Lung (tissue), 17 donors: ENCODE measurements at places on chromosomes 13 and 19. TPM values are rescaled to one million over a fixed set of nuclear protein-coding genes. Genes with fewer than 3 reads are reported as not detected.
A peak's percentile ranks its signal among the peaks of the same experiment; 100 is the strongest.

GRCh38 chr19:14519860-14520407 is 1.7 kb upstream of the DNAJB1 start:
- no peaks in the 10 kb centered on the region for H3K27me3 ChIP-seq
- no peaks in the 10 kb centered on the region for H3K4me1 ChIP-seq
- H3K27ac ChIP-seq = peak overlapping the region; percentile 85
- H3K4me3 ChIP-seq = no peak overlapping the region
- no peak for DNase-seq

GRCh38 chr19:48614436-48615230 is at the start of gene FAM83E:
TSS of gene FAM83E (minus strand) at chr19:48615076. CDS start at chr19:48613372, 1,704 bp downstream.
- peaks cover 20% of the 10 kb centered on the region for H3K4me1 ChIP-seq
- H3K36me3 ChIP-seq = peaks cover 19% of the 10 kb centered on the region
- H3K27me3 ChIP-seq = no peaks in the 10 kb centered on the region
- H3K27ac ChIP-seq = no peak within 1 kb of the TSS

Gene CYP4F3
- 1.4 TPM for polyA plus RNA-seq

Gene DAND5
- 0.01 TPM for polyA plus RNA-seq

- no peak overlapping the region for H3K4me3 ChIP-seq
- no peaks in the 10 kb centered on the region for H3K4me1 ChIP-seq
- H3K27me3 ChIP-seq = no peaks in the 10 kb centered on the region
- DNase-seq = no peak
- no peak overlapping the region for H3K27ac ChIP-seq
These were observed 68.2 kb downstream of the RASL11A start for GRCh38 chr13:27338816-27339215.

DNA sequence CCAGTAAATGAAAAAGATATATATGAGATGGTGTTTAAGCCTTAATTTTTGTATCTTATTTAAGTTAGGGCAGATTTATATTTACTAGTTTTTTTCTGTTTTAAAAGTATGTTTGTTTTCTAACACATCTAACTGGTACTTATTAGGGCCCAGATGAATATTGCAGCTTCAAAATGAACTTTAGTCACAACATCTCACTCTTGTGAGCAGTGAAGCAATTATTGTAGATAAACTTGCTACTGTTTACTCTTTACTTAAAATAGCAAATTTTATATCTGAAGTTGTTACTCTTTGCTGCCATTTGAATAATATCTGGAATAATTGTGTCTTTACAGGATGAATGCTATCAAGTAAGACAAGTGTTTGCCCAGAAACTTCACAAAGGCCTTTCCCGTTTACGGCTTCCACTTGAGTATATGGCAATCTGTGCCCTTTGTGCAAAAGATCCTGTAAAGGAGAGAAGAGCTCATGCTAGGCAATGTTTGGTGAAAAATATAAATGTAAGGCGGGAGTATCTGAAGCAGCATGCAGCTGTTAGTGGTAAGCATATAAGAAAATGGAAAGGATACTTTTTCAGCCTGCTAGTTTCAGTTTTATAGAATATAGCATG is 166.8 kb downstream of the PDS5B start:
- no peak overlapping the region for H3K4me3 ChIP-seq
- DNase-seq = peak; percentile 25
- H3K27ac ChIP-seq = no peak overlapping the region
- H3K4me1 ChIP-seq = no peaks in the 10 kb centered on the region

GRCh38 chr13:98875146-98875729 is 102.6 kb downstream of the DOCK9 start:
- DNase-seq = no peak
- no peaks in the 10 kb centered on the region for H3K27me3 ChIP-seq
- H3K27ac ChIP-seq = no peak overlapping the region
- no peaks in the 10 kb centered on the region for H3K4me1 ChIP-seq

DNA sequence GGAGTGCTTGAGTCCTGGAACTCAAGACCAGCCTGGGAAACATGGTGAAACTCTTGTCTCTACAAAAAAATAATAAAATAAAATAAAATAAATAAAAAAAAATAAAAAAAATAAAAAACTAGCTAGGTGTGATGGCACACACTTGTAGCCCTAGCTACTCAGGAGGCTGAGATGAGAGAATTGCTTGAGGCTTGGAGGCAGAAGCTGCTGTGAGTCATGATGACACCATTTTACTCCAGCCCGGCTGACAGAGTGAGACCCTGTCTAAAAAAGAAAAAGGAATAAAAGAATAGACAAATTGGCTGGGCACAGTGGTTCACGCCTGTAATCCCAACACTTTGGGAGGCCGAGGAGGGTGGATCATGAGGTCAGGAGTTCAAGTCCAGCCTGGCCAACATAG is 1168.9 kb downstream of the SLITRK5 start:
- H3K4me3 ChIP-seq = no peak overlapping the region
- DNase-seq = no peak
- H3K27ac ChIP-seq = no peak overlapping the region

Gene CASP14
- polyA plus RNA-seq = not detected

- H3K4me1 ChIP-seq = no peaks in the 10 kb centered on the region
- H3K36me3 ChIP-seq = no peaks in the 10 kb centered on the region
- peak overlapping the region; percentile 84 for H3K4me3 ChIP-seq
- DNase-seq = peak; percentile 78
- H3K27me3 ChIP-seq = no peaks in the 10 kb centered on the region
These were observed 265.2 kb upstream of the SGCG start for GRCh38 chr13:22915442-22916082.

Gene FUT6
- 0.67 TPM for polyA plus RNA-seq

DNA sequence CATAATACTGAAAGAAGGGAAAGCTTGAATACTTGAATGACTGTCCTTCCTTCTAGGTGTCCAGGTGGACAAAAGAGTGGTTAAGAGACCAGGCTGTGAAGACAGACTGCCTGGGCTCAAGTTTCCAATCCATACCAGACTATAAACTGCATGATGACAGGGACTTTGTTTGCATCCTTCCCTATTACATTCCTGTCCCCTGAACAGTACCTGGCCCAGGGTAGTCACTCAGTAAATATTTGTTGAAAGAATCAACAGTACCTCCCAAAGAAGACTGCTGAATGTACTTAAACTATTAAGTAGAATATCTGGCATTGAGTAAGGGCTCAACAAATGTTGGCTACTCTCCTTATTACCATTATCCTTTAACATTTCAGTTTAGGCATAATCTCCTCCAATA is 29.7 kb downstream of the MIPEP start:
- no peaks in the 10 kb centered on the region for H3K4me1 ChIP-seq
- DNase-seq = no peak
- no peak overlapping the region for H3K4me3 ChIP-seq
- H3K27me3 ChIP-seq = no peaks in the 10 kb centered on the region

Gene NOTCH3
- polyA plus RNA-seq = 22.1 TPM

GRCh38 chr19:51148580-51148979 is 6.5 kb downstream of the SIGLEC7 start:
- H3K27ac ChIP-seq = no peak overlapping the region
- H3K27me3 ChIP-seq = no peaks in the 10 kb centered on the region
- H3K4me3 ChIP-seq = no peak overlapping the region
- DNase-seq = no peak
- H3K36me3 ChIP-seq = no peaks in the 10 kb centered on the region

Gene PSG5
- polyA plus RNA-seq = not detected

GRCh38 chr19:18392926-18393325 is 4.5 kb downstream of the LRRC25 start:
- H3K27me3 ChIP-seq = no peaks in the 10 kb centered on the region
- H3K4me1 ChIP-seq = no peaks in the 10 kb centered on the region
- no peaks in the 10 kb centered on the region for H3K36me3 ChIP-seq
- DNase-seq = no peak
- no peak overlapping the region for H3K4me3 ChIP-seq
- H3K27ac ChIP-seq = no peak overlapping the region

- no peaks in the 10 kb centered on the region for H3K27me3 ChIP-seq
- DNase-seq = no peak
- no peak overlapping the region for H3K27ac ChIP-seq
These were observed 10.6 kb upstream of the HAUS5 start for GRCh38 chr19:35601971-35602370.

Gene FGF21
- not detected for polyA plus RNA-seq

DNA sequence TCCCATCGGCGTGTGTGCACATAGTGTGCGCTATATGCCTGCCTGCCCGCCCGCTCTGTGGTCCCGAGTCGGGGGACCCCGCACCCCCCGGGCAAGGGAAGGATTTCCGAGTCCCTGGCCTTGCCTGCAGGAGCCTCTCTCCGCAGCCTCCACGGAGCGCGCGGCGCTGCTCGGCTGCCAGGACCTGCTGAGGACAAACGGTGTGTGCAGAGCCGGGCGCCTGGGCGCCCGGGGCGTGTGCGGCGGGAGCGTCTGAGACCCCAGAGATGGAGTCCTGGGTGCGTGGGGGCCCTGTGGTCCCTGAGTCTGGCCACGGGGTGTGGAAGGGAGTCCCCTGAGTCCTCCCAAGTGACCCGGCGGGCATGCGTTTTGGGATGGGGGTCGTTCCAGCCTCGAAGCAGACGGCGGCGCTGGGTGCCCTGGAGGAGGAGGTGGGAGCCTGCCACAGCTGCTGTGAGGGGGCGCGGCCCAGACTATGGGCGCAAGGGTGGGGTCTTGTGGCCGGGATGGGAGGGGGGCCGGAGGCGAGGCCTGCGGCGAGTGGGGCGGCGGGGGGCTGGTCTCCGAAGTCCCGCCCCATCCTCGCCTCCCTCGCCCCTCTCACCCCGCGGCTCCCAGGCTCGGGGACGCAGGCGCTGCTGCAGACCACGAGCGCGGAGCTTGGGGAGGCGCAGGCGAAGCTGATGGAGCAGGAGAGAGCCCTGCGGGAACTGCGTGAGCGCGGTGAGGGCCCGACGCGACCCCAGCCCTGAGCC is 25.3 kb downstream of the CLEC4M start:
- no peaks in the 10 kb centered on the region for H3K4me1 ChIP-seq
- no peak overlapping the region for H3K27ac ChIP-seq
- no peak for DNase-seq

- peaks cover 6% of the 10 kb centered on the region for H3K4me1 ChIP-seq
- no peaks in the 10 kb centered on the region for H3K27me3 ChIP-seq
- H3K27ac ChIP-seq = no peak overlapping the region
These were observed 490.6 kb downstream of the COG6 start for GRCh38 chr13:40146063-40146462.

Gene MYO1F
- 46.1 TPM for polyA plus RNA-seq

- peak; percentile 78 for DNase-seq
- no peaks in the 10 kb centered on the region for H3K36me3 ChIP-seq
- peaks cover 5% of the 10 kb centered on the region for H3K4me1 ChIP-seq
- no peaks in the 10 kb centered on the region for H3K27me3 ChIP-seq
- H3K27ac ChIP-seq = no peak overlapping the region
- no peak overlapping the region for H3K4me3 ChIP-seq
These were observed 384.9 kb downstream of the KCNRG start for GRCh38 chr13:50400035-50400726.

DNA sequence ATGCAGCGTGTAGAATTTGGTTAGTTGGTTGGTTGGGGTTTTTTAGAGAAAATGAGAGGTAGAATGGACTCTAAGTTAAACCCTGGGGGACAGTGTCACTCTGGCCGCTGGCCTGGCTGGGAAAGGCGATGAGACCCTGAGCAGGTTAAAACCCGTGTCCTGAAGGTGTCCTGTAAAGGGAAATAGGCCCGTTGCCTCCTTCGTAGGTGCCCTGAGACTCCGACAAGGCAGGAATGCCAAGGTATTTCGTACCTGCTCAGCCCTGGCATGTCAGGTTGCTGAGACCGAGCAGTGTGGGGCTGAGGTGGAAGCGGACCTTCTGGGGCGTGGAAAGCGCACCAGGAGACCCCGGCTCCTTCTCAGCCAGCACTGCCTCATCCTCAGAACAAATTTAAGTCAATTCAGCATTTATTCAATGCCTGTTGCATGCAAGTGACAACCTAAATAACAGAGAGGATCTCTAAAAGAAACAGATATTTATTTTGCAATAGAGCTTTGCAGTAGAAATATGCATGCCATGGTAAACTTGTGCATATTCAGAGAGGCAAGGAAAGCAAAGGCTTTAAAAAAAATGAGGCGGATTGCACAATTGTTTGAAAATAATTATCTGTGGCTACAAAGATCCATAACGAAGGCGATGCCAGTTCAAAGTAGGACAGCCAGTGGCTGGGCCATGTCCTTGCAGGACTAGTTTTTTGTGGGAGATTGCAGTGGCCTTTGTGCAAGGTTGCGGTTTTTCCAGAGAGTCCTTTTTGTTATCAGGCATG is 1.4 kb upstream of the RAB20 start:
- no peak for DNase-seq
- H3K27me3 ChIP-seq = no peaks in the 10 kb centered on the region
- H3K36me3 ChIP-seq = no peaks in the 10 kb centered on the region
- peaks cover 13% of the 10 kb centered on the region for H3K4me1 ChIP-seq
- H3K4me3 ChIP-seq = no peak overlapping the region
- peak overlapping the region; percentile 13 for H3K27ac ChIP-seq

- H3K27ac ChIP-seq = no peak overlapping the region
- peak; percentile 64 for DNase-seq
- H3K36me3 ChIP-seq = no peaks in the 10 kb centered on the region
- H3K4me1 ChIP-seq = peaks cover 4% of the 10 kb centered on the region
These were observed 40.6 kb upstream of the FAM216B start for GRCh38 chr13:42740753-42741152.

GRCh38 chr19:29662604-29663404 is 2.5 kb upstream of the PLEKHF1 start:
- no peak overlapping the region for H3K4me3 ChIP-seq
- H3K4me1 ChIP-seq = peaks cover 27% of the 10 kb centered on the region
- H3K27ac ChIP-seq = peak overlapping the region; percentile 95
- H3K27me3 ChIP-seq = no peaks in the 10 kb centered on the region

Gene ZFP30
- 2.0 TPM for polyA plus RNA-seq

DNA sequence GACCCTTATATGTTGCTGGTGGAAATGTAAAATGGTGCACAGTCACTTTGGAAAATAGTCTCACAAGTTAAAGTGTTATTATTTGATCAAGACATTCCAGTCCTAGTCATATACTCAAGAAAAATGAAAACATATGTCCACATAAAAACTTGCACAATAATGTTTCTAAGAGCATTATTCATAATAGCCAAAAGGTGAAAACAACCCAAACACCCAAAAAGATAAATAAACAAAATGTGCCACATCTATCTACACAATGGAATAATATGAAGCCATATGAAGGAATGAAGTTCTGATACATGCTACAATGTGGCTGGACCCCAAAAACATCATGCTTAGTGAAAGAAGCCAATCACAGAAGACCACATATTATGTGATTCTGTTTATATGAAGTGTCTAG is 14.4 kb upstream of the AKAP8 start:
- peaks cover 45% of the 10 kb centered on the region for H3K36me3 ChIP-seq
- H3K4me1 ChIP-seq = no peaks in the 10 kb centered on the region
- H3K27me3 ChIP-seq = no peaks in the 10 kb centered on the region
- no peak overlapping the region for H3K4me3 ChIP-seq
- H3K27ac ChIP-seq = no peak overlapping the region

Gene C1QTNF9
- polyA plus RNA-seq = 0.03 TPM
